ENCODE measurements at places on chromosomes 7 and 10.

- DNase-seq = no peak
These were observed 7.0 kb upstream of the ARHGAP12 start for GRCh38 chr10:31935678-31936077.

DNA sequence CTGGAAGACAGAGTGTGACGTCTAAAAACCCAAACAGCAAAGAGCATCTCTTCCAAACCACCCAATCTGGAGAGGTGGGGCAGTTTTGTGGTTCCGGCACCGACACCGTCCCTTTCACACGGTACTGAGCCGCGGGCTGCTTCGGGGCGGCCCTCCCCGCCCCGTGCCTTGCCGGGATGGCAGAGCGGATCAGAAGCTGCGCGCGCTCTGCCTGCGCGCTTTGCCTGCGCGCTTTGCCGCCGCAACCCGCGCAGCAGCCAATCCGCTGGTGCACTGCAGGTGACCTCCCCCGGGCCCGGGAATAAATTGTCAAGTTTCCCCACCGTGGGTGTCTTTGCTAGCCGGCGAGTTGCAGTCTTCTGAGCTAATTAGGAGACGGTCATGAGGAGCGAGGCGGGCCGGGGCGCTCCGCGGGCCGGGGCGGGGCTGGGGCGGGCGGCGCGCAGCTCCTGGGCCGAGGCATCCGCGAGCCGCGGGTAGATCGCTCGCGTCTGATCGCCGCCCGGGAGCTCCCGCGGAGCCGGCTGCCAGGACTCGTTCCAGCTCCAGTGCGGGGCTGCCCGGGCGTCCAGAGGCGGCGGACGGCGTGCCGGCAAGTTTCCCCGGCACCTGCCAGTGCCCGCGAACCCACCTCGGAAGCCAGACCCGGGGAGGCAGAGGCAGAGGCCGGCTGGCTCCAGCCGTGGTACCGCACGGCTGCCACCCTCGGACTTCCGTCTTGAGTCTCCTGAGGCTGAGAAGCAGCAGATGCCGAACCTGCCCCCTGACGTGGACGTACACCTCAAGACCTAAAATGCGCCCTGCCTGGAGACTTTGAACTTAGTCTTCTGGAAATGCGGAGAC lies 536.0 kb upstream of the GALNT17 start:
- peak; percentile 14 for DNase-seq

- peak; percentile 37 for DNase-seq
These were observed 3.0 kb downstream of the NOD1 start for GRCh38 chr7:30475580-30475979.

DNA sequence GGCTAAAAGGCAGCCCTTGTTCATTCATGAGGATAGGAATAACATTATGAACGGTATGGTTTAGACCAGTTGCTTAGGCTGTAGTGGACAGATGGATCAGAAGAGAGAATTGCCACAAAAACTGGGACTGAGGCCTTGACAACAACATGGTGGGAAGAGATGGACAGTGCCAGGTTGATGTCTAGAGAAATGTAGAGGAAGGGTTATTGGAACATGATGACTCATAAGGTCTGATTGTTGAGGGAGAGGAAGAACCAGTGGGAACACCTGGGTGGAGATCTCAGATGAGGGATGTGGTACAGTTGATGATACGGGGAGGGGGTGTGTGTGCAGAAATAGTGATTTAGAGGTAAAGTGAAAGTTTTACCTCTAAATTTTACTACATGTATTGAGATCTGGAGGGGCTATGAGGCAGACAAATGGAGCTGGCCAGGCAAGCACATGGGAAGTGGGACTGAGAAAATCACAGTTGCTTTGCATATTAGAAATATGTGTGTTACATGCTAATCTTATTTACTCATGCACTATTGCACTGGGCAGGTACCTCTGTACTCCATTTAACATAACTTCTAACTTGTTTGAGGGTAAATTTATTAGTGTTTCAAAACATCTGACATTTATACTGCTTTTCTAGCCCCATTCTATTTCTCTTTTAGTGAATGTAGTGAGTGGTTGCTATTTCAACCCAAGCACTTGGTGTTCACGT lies 65.6 kb downstream of the PLCE1 start:
- no peak for DNase-seq

DNA sequence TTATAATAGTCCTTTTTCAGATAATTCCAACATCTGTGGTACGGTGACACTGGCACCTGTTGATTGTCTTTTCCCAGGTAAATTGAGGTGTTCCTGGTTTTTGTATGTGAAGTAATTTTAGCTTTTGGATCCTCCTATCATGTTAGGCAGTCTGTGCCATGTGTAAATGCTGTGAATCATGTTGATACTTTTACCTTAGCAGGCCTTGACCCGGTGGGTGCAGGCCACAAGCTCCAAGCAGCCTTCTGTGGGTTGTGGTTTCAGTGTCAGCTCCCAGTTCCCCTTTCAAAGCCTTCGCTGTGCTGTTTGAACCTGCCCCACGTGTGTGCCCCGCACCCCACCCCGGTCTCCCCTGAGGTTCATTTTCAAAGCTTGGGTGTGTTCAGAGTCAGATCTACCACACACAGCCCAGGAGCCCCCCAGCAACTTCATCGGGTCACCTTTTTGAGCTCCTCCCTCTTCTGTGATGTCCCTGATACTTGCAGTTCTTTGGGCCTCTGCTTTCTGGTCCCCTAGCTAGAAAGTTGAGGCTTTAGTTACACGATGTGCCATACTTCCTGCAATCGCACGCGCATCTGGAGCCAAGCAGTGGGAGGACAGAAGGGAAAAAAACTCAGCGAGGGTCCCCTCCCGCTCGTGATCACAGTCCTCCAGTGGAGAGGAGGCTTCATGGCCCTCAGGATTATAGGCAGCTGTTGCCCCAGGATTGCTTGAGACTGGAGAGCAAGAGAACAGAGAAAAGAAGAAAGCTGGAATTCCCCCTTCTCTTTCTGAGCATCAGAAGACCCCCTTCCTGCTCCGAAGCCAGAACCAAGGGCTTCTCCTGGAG lies 8.7 kb upstream of the BHLHA15 start:
- DNase-seq = no peak

- no peak for DNase-seq
These were observed 16.1 kb upstream of the CDK14 start for GRCh38 chr7:90580051-90580450.

DNA sequence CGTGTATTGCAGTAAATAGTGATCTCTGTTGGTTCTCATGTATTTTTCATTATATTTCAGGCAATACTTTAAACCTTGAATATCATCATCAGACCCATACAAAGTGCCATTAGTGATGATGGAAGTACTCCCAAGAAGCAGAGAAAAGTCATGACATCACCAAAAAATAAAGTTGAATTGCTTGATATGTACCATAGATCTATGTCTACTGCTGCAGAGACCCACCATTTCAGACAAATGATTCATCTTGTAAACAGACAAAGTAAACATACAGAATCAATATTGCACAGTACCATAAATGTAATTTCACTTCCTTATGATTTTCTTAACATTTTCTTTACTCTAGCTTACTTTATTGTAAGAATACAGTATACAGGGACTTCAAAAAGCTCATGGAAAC lies 347.8 kb downstream of the IPMK start:
- no peak for DNase-seq

DNA sequence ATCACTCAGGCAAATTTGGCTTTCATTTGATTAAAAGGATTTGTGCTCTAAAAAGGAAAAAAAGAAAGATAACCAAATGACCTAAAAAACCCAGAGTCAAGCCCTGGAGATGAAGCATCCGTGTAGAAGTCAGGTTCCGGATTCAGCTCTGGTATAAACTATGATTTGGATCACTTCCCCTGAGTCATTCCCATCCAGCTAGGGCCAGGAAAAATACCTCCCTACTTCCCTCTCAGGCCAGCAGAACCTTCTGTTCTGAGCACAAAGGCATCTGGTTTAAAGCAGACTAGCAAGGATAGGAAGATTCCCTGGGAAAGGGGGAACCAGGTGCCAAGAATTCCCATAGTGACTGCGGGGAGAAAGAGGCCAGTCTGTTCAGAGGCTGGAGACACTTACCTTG lies 25.7 kb upstream of the NDST2 start:
- peak; percentile 45 for DNase-seq

GRCh38 chr7:158240801-158241200 lies 346.8 kb downstream of the PTPRN2 start:
- DNase-seq = no peak

GRCh38 chr10:114499630-114500190 lies 95.4 kb upstream of the AFAP1L2 start:
- DNase-seq = no peak

DNA sequence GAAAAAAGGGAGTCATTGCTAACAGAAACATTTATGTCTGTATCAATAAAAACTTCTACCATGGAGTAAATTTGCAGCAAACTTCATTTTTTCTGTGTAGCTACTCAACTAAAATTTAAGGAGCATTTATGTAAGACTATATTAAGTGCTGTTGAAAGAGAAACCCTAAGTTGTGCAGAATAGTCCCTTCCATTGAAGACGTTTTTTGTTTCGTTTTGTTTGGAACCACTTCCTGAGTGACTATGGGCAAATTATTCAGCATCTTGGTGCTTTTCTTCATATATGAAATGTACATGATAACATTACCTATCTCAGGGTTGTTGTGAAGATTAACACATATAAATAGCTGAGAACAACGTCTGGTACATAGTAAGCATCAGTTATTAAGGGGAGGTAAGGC lies 24.3 kb downstream of the SEM1 start:
- no peak for DNase-seq

DNA sequence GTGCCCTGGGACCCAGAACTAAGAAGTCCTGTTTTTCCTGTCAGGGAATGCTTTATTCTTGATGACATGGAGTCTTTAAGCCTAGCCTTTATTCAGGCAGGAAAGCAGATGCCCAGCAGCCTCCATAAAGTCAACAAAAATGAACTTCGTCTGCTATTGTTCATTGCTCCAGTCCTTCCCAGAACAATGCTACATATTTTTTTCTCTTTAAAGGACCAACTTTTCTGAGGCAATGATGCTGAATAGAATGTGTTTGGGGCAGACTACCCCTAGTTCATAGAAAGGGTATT lies 47.6 kb upstream of the PDCD4 start:
- DNase-seq = no peak

DNA sequence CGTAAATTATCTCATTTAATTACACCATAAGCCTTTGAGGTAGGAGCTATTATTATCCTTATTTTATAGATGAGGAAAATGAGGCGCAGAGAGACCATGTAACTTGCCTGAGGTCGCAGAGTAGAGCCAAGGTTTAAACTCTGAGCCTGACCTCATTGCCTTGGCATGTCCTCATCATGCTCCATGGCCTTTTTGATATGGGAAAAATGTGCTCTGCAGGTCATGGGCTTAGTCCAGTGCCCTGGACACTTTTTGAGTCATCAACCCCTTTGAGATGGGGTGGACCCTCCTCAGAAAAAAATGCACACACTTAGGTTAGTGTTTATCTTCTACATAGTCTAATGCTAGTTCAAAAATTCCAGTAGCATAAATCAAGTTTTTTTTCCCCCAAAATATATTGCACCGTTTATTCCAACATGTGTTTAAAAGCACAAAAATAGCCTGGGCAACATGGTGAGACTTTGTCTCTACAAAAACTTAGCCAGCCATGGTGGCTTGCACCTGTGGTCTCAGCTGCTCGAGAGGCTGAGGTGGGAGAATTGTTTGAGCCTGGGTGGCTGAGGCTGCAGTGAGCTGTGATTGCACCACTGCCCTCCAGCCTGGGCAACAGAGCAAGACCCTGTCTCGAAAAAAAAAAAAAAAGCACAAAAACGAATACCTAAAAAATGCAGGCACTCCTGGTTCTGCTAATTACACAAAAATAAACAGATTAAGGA lies 28.6 kb upstream of the TMEM178B start:
- peak; percentile 91 for DNase-seq

DNA sequence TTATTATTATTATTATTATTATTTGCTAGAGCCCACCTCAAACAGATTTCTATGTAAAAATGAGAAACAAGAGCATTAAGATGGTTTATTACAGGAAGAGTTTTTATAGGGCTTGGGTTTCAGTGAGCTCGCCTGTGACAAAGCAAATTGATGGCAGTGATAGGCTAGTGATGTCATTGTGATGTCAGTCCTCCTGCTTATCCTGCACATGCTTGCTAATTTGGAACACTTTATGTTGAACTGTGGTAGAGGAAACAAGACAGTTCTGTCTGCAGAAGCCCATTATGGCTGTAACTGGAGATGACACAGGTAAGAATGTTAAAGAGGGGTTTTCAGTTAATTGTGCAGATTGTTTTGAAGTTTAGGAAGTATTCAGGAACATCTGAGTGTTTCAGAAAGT lies 68.3 kb downstream of the CREM start:
- DNase-seq = peak; percentile 31

GRCh38 chr10:51501396-51501795 lies 198.0 kb downstream of the CSTF2T start:
- DNase-seq = no peak

- peak; percentile 54 for DNase-seq
These were observed 47.4 kb downstream of the SGMS1 start for GRCh38 chr10:50576245-50576815.

DNA sequence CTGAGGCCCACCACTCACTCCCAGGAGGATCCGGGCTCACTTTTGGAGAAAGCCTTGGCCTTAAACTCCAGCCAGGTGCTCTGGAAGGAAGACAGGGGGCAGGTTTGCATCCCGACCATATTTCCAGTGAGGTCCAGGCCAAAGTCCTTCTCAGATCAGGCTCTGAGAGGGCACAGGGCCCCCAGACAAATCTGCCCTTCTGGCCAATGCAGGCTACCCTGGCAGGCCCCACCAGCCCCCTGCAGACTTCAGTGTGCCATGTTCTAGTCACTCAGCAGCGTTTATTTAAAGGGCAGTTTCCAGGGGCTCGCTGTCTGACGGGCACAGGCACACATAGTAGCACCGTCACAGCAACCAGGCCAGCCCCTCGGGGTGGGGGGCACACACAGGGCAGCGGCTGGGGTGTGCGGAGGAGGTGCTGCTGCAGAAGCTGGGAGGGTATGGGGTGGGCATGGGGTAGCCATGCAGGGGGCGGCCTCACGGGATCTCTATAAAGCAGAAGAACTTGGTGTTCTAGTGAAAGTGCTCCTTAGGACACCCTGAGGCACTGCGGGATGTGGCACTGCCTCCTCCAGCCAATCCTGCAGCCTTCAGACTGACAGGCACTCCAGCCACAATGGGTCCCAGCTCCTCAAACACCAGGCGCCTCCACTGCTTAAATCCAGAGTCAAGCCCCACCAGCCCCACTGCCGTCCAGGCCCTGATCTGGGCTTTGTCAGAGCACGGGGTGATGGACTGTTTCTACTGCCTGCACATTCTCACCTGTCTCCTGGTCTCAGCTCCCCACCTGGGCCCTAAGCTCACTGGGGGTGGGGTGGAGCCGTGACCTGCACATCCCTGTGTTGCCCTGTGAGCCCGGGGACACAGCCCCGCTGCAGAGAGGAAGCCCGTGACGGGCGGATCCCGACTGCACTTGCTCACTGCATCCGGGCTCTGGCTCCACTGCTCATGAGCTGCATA lies 9.6 kb upstream of the PYROXD2 start:
- DNase-seq = no peak

Data from M059J (cell line).